Right forelimb (tissue), 1 donor: ENCODE measurements at places on chromosomes 11 and 22.

GRCh38 chr11:122617926-122618325 is 37.6 kb upstream of the UBASH3B start:
- no peak for DNase-seq

- DNase-seq, result peak; percentile 88
Observed at GRCh38 chr11:125345421-125346178, 150.5 kb downstream of the FEZ1 start.

GRCh38 chr22:17258788-17259148 is 39.5 kb upstream of the ADA2 start:
- DNase-seq, result no peak

DNA sequence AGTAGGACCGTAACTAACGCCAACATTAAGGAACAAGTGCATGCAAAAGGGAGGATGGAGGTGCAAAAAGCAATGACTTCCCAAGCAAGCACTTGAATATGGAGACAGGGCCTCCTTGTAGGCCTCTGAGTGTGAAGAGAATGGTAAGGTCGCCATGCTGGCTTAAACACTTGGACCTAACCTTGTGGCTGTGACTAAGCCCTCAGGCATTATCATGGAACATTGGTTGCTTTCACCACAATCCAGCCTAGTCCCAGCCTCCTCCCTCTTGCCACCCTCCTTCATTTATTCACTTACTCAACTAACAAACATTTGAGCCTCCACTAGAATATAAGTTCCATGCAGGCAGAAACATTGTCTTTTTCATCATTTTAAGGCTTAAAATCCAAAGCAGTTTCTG is 11.9 kb upstream of the SYTL2 start:
- DNase-seq, result no peak

GRCh38 chr11:34345540-34345876 is 12.3 kb downstream of the ABTB2 start:
- DNase-seq, result no peak

- no peak for DNase-seq
Observed at GRCh38 chr11:65292890-65293289, 21.8 kb upstream of the CDC42EP2 start.

- DNase-seq, result no peak
Observed at GRCh38 chr11:126707498-126707897, 293.1 kb downstream of the KIRREL3 start.

GRCh38 chr11:4921796-4922195 is 2.3 kb downstream of the OR51G1 start:
- DNase-seq, result no peak

GRCh38 chr11:111312076-111312475 is 13.7 kb downstream of the POU2AF3 start:
- DNase-seq, result no peak

DNA sequence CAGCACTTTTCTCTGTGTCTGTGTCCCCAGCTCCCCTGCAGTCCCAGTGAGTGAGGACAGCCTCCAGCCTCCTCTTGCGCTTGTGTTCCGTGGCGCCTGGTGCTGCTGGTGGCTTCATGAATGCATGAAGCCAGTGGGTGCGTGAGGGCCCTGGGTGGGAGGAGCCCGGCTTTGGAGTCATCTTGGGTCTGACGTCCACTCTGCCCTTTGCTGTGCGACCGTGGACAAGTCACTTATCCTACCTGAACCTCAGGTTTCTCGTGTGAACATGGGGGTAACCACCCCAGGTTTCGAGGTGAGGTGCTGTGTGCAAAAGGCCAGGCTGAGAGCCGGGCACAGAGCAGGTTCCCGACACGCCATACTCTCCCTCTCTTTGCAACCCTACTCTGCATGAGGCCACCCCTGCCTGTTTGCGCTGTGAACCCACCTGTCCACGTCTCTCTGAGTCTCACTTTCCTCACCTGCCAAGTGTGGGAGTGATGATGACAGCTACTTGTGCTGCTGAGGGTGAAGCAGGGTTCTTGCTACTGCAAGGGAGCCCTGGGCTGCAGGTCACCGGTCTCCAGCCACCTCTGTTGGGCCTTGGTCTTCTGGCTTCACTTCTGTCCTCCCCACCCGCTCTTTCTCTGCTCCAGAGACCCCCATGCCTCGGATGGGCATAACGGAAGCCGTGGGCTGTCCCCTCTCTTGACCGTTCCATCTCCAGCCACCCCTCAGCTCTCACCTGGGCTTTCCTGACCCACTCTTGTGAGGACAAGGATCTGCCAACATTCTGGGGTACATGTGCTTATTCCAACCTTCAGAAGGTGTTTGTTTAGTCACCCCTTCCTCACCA is 537.6 kb downstream of the TBC1D22A start:
- no peak for DNase-seq

- no peak for DNase-seq
Observed at GRCh38 chr22:22882033-22882717, 5.4 kb upstream of the IGLL5 start.

DNA sequence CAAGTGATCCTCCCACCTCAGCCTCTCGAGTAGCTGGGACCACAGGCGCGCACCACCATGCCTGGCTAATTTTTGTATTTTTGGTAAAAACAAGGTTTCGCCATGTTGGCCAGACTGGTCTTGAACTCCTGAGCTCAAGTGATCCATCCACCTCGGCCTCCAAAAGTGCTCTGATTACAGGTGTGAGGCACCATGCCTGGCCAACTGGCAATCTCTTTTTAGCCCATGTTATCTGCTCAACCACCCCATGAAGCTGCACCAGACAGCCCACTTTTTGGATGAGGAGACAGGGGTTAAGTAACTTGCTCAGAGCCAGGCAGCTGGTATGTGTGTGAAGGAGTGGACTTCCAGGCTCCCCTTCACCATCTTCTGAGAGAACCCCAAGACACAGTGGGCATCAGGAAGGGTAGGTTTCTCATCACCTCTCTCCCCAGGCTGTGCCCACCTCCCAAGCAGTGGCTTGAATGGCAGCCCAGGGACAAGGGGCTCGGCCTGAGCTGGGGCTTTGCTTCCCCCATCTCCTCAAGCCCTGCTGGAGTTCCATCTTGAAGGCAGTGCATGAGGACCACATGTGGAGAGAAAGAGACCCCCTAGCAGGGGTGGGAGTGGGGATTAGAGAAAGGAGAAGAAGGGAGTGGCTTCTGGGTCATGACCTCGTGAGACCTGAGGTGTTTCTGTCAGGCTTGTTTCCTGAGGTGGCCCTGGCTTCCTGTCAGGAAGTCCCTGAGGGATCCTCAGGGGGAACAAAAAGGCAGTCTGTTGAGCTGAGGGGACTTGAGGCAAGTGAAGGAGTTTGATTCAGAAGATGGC is 87.5 kb upstream of the PARVA start:
- no peak for DNase-seq

DNA sequence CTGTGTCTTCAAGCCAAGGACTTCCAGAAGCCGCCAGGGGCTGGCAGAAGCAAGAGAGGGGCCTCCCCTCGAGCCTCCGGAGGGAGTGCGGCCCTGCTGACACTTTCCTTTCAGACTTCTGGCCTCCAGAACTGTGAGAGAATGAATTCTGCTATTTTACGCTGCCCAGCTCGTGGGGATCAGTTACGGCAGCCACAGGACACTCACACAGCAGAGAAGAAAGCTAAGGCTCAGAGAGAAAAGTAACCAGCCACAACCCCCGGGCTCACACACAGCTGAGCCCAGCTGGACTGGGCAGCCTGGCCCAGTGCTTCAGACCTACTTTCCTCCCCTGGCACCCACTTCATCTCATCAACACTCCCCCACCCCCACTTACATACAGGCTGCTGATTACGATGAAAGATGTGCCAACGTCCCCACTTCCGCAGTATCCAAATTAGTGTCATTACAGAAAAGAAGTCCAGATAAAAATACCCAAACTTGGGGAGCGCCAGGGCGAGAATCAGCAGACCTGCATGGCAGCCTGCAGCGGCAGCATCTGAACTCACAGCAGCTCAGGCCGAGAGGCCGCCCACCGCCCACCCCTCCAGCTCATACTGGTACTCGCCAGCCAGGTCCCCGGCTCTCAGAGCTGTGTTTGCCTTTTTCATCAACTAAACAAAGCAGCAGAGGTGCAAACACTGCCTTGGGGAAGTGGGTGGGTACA is 15.3 kb downstream of the PHF21B start:
- DNase-seq, result no peak

- no peak for DNase-seq
Observed at GRCh38 chr11:78391424-78391823, 26.2 kb downstream of the GAB2 start.

- no peak for DNase-seq
Observed at GRCh38 chr22:34975721-34976120, 90.2 kb upstream of the ISX start.

DNA sequence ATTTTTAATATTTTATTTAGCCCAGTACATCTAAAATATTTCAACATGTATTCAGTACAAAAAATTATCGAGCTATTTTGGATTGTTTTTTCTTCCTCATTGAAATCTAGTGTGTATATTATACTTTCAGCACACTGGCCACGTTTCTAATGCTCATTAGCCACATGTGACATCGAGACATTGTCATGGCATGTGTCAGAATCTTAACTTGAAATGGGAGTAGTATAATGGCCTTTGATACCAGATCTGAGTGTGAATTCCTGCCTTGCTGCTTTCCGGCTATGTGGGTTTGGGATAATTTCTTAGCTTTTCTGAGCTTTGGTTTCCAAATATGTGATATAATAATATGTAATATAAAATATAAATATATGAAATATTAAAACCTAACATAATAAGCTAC is 54.3 kb downstream of the BCL2L13 start:
- DNase-seq, result no peak

DNA sequence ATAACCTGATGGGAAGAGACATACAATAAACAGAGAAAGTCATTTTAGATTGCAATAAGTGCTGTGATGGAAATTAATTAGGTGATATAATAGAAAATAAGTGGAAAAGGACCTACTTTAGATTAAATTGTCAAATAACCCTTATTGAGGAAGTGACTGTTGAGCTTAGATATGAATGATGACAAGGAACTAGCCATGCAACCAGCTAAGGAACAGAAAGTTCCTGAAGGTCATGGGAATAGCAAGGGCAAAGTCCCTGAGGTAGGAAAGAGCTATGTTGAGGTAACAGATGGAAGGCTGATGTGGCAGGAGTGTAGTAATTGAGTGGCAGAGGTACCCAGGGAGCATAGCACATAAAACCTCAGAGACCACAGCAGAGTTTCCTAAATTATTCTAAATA is 135.2 kb downstream of the WNT11 start:
- no peak for DNase-seq

GRCh38 chr11:8650401-8650990 is 32.0 kb downstream of the TRIM66 start:
- no peak for DNase-seq

GRCh38 chr22:33579448-33580093 is 340.7 kb downstream of the LARGE1 start:
- peak; percentile 56 for DNase-seq

GRCh38 chr22:45511847-45512261 is 9.2 kb downstream of the FBLN1 start:
- DNase-seq, result peak; percentile 78

DNA sequence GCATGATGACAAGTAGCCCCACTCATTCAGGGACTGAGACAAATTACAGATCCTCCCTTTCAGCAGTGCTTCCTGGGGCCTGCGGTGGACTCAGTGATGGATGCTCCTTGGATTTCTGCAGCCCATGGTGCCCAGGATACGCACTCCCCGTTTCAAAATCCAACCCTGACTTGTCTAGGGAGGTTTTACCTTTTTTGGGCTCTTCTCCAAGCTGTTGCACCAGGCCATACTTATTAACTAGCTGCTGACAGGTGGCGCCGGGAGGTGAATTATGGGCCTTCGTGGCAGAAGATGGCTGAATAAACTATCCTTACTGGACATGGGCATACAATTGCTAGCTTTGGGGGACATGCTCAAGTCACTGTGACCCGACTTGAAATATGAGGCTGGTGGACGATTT is 324.3 kb upstream of the SYN3 start:
- DNase-seq, result no peak

DNA sequence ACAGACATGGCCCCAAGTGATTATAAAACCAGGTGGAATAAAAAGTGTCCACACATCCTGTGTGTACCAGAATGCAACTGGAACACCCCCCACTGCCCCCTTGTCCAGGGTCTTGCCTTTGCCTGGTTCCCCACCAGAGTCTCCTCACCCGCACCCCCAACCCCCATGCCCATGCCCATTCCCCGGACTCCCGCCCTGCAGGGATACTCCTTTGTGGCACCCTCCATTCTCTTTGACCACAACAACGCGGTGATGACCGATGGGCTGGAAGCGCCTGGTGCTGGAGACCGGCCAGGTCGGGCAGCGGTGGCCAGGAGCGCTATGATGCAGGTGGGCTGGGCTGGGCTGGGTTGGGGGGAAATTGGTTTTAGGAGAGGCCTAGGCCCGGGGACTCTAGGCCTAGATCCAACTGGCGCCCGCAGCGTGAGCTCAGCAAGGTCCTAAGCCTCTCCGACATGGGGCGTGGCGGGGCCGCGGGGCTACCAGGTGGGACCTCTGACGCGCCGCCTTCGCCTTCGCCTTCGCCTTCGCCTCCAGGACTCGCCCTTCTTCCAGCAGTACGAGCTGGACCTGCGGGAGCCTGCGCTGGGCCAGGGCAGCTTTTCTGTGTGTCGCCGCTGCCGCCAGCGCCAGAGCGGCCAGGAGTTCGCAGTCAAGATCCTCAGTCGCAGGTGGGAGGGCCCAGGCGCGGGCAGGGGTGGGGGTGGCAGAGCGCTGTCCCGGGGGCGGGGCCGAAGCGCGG is 9.1 kb downstream of the RPS6KA4 start:
- no peak for DNase-seq

DNA sequence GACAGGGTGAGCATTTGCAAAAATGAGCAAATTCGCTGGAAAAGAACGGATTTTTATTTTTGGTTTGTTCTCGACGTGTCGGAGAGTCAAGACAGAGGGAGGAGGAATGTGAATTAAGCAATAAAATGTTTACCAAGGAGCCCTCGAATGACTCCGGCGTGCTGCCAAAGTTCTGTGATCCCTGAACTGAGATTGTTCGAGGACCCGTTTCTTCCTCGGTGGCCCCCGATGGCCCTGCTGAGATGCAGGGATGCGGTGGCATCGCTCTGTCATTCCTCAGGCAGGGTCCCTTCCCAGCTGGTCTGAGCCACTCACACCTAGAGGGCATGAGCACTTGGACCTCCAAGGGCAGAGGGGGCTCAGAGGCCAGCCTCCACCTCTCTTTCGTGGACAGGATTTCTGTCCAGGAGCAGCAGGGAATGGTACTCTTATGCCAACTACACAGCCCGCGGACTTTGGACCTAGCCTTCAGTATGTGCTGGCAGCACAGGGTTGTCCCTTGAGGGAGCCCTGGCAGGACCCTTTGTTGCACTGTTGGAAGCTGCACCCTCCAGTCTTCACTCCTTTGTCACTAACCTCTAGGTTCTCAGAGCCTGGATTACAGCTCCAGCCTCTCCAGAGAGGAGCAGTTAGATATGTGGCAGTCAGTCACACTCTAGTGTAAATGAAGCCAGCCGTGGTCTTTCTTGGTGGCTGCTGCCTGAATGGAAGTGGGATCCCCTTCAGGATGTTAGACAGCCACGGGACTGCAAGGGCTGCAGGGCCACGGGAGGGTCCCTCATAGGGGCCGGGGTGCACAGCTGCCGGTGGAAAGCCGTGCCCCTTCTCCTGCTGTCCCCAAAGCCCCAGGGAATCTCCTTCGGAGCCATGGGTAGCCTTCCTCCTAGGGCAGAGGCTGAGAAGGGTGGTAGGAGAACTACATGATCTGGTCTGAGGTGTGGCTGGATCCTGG is 109.4 kb upstream of the ANO1 start:
- no peak for DNase-seq
